Activated effector memory CD4-positive, alpha-beta T cell treated with anti-CD3 and anti-CD28 coated beads, Interleukin-2, amount 50 U/mL, for 16 hours (primary cell): ENCODE measurements at places on chromosomes 4 and X.

- no peak for DNase-seq
These were observed 36.0 kb downstream of the P2RY8 start for GRCh38 chrX:1500701-1501624.

DNA sequence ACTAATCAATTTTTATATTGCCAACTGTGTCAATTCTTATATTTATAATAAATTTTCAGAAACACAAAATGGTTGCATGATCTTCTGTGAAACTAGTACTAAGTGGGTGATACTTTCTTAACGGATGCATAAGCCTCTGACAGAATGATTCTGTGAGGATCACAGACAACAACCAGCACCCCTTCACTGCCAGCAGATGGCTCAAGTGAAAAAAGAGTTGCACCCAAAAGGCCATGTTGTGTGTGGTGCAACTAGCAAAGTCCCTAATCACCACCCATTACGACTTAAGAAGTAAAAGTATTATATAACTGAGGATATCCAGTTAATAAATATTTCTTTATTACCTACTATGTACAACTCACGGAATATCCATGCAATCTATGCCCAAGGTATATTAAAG is 334.0 kb downstream of the PCDH19 start:
- DNase-seq: no peak

DNA sequence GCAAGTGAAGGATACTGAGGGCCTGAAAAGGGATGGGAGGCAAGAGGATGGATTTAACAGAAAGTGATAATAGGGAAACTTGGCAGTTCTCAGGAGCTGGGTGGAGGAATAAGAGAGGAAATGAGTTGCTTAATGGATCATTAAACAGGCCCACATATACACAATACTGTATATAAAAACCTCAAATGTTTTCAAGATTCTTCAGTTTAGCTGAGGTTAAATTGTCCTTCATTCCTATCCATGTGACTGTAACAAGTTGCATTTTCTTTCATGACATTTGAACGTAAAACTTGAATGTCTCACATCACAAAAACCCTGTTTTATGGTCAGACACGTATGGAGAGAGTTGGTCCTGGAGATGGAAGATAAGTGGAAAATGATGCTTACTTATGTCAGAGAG is 76.5 kb upstream of the PLAC8 start:
- DNase-seq: no peak

DNA sequence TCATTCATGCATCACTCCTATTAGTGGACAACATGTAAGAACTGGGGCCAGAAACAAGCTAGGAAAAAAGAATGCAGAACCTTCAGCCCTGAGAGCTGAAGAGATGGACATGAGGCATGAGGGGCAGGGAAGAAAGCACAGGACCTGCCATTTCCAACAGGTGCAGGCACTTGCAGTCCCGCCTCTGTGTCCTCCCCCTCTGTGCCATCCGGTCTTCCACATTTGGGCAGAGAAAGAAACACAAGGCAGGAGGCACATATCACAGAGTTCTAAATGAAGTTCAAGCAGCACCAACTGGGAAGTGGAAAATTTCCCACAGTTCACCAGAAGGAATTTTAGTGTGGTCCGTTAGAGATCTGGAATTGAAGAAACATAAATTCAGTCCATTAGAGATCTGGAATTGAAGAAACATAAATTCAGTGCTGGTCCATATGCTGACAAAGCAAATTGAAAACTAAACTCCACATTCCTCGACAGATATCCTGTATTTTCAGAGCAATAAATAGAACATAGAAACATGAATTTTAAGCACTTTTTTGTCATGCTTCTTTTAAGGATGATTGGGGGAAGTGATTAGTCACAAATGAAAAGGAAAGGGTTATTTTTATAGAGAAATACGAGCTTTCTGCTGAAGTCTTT is 57.2 kb upstream of the DAPP1 start:
- DNase-seq: no peak

DNA sequence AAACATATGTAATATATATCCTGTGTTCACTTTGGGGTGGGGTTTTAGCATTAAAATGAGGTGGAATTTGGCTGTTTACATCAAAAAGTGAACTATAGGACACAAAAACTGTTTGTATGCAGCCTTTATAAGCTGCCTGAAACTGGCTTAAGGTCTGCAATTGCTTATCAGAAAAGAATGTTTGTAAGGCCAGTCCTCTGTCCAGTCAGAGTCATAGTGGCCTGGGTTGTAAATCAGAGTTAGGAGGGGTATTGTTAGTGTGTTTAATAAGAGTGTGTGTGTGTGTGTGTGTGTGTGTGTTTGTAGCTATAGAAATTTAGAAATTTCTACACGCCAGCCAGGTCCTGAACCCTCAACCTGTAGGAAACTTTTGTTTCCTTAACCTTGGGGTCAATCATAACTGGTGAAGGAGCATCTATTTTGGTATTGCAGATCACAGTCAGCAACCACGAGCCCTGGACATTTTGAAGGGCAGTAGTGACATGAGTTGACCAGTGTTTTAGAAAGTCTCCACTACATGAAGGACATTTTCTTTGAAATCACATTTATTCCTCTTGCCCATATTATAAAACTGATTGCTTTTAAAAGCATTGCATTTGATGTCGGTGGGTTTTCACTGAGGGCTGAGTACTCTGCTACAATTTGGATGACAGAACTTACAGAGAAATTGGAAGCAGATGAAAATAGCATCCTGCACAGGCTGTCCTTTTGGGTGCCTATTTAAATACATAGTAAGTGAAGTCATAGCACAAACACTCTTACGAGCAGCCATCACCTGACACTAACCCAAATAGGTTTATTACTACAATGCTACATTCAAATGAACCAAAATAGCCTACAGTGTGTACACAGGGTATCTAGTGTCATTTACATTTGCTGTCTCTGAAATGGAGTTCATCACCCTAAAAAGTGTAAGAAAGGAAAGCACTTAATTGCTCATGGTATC is 11.2 kb upstream of the TMEM154 start:
- DNase-seq: no peak

- DNase-seq: no peak
These were observed 4.0 kb upstream of the IL13RA1 start for GRCh38 chrX:118723376-118723775.

- no peak for DNase-seq
These were observed 61.2 kb downstream of the ENOX2 start for GRCh38 chrX:130841776-130842175.

DNA sequence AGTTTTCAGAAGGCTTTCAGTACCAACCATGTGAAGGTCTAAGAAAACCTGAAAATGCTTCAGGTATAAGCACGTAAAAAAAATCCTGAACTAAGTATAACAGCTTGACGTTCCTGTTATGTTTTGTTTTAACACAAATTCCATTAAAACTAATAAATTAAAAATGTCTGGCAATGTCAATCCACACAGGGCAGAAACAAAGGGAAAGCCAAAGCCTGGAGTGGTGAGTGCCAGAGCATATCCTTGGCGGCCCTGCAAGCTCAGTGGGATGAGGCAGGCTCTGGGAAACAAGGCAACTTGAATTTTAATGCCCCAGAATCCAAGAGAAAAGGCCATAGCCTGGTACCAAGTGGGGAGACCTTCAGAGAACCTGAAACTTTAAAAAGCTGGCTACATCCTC is 78.2 kb downstream of the EPHA5 start:
- DNase-seq: no peak

GRCh38 chrX:94107981-94108380 is 434.0 kb downstream of the FAM133A start:
- DNase-seq: no peak

- DNase-seq: no peak
These were observed 17.9 kb downstream of the PDHA2 start for GRCh38 chr4:95857761-95858160.

- DNase-seq: no peak
These were observed 65.1 kb upstream of the DIAPH2 start for GRCh38 chrX:96619588-96619987.

DNA sequence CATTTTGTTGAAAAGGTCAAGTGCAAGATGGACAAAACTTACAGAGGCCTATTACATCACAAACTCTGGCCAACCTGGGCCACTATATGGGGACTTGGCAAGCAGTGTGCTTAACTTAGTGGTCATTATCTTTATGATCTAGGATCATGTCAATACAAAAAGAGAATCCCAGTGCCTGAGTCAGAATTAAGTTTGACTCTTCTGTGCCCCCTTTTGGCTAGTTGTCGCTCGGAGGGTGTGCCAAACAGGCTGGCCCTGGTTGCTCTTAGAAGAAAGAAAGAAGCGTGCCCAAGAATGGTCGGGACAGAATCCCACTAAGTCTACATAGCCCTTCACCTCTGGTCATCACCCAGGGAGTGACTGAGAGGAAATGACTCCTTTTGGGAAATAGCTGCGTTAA is 100.1 kb downstream of the EIF4E start:
- peak; percentile 69 for DNase-seq

GRCh38 chr4:118957722-118958445 is 69.2 kb downstream of the SYNPO2 start:
- no peak for DNase-seq

DNA sequence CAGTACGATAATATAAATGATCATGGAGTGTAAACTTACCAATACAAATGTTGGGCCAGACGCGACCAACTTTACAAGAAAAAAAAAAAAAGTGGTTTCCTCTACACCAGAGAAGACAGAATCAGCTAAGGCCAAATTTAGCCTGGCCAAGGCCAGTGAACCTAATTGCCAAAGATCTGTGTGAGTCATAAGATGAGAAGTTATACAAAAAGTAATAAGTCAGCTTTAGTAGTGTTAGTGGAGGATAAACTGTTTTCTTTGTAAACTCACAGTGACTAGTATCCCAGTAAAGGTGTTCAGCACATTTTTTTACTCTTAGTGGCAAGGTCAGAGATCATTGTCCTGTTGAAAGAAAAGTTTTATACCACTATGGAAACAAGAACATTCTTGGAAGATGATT is 531.4 kb upstream of the TECRL start:
- DNase-seq: no peak

- no peak for DNase-seq
These were observed 95.9 kb upstream of the RPS6KA3 start for GRCh38 chrX:20362268-20363267.

DNA sequence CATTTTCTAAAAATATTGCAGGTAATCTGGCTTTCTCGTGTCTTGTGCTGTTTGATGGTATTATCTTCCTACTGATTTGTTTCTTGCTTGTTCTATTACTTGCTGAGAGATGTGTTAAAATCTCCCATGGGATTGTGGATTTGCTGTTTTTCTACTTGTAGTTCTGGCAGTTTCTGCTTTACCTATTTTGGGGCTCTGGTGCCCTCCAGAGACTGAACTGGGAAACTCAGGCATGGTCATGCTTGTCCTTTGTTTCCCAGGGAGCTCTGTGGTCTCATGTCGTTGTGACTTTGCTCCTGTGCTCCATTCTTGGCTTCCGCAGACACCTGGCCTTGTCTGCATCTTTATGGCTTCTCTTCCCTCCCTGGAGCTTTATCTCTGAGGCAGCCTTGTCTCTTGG is 39.5 kb downstream of the NSD2 start:
- peak; percentile 65 for DNase-seq

DNA sequence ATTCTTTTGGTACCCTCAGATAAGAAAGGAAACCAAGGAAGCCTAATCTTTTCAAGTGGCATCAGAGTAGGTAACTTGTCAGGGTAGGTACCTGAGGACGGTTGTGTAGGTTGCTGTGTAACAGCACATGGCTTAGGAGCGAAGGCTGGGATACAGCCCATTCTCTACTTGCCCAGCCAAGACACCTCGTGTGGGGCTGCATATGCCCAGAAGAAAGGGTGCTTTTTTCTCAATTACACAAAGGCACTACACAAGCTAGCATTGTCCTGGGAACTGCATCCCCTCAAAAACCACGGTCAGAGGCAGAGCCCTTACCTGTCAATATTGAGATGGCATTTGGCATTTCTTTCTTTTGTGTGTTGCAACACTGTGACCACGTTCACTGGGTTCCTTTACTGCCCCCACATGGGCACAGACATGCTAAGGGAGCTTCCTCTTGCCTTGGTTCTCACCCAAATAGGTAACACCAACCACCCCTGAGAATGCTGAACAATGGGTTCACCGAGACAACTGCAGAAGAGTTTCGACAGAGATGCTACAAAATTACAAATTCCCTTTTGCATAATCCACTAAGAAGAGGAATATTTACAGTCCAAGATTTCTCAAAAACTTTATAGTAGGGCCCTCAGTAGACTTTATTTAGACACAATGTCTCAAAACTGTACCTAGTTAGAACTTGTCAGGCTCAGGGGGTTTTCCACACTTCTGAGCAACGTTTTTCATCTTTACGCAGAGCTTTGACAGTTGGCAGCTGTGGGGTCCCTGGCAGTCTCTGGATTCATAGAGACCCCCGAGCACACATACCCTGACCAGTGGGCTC is 35.8 kb upstream of the TNIP3 start:
- no peak for DNase-seq

DNA sequence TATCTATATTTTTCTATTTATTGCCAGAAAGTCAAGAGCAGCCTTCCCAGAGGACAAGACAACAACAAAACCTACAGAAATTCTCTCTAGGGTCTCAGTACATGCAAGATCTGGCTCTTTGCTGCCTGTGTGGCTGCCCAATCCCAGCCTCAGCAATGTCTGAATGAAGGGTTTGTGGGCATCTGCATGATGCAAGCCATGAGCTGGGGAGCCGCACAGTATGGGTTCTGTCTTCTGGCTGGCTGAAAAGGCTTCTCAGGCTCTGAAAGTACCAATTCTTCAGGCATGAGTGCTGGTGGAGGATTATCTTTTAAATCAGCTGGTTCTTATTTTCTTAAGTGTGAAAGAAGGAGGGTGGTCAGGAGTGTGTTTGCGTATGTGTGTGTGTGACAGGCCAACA is 104.6 kb downstream of the PDGFRA start:
- no peak for DNase-seq

GRCh38 chrX:13464599-13465275 is 104.7 kb upstream of the EGFL6 start:
- DNase-seq: no peak

GRCh38 chr4:172776203-172776861 is 392.3 kb upstream of the GALNT7 start:
- no peak for DNase-seq

GRCh38 chrX:16869393-16870094 is 618 bp downstream of the RBBP7 start:
- peak; percentile 83 for DNase-seq

- DNase-seq: no peak
These were observed 15.8 kb downstream of the SORBS2 start for GRCh38 chr4:185796176-185796575.

DNA sequence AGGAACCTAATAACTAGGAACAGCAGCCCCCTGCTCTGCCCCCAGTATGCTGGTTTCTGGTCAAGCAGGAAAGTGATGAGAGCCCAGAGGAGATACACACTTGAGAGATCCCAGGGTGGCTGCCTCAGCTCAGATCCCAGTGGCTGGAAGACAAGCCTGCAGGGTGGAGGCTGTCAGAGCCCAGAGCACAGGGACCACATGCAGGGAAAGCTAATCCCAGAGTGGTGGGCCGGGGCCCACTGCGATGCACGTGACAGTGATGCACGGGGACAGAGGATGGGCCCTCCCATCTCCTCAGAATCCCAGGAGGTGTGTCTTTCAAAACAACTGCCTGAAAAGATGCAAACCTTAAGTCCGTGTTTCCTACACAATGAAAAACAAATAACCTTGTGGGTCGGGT is 29.1 kb upstream of the CRMP1 start:
- no peak for DNase-seq

DNA sequence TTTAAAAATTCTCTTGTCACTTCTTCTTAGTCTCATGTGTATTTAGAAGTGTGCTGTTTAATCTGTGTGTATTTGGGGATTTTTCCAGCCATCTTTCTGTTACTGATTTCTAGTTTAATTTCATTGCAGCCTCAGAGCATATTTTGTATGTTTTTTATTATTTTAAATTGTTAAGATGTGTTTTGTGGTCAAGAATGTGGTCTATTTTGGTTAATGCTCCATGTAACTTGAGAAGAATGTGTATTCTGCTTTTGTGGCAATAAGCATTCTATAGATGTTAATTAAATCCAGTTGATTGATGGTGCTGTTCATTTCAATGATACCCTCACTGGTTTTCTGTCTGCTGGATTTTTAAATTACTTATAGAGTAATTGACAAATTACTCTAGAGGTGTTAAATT is 38.9 kb downstream of the ANXA10 start:
- DNase-seq: no peak
